Natural killer cell treated with Interleukin-12 subunit alpha and Interleukin-12 subunit beta and Interleukin-15 and Interleukin-18, amount 100 ng/mL, for 72 hours (primary cell): ENCODE measurements at places on chromosomes 16 and 17.

- peak; percentile 70 for DNase-seq
Observed at GRCh38 chr17:59963738-59964481, 630 bp downstream of the RNFT1 start.

GRCh38 chr17:82407255-82407654 is 10.9 kb upstream of the HEXD start:
- DNase-seq = no peak

GRCh38 chr17:81987161-81987770 is 9.8 kb downstream of the ASPSCR1 start:
- DNase-seq = no peak

DNA sequence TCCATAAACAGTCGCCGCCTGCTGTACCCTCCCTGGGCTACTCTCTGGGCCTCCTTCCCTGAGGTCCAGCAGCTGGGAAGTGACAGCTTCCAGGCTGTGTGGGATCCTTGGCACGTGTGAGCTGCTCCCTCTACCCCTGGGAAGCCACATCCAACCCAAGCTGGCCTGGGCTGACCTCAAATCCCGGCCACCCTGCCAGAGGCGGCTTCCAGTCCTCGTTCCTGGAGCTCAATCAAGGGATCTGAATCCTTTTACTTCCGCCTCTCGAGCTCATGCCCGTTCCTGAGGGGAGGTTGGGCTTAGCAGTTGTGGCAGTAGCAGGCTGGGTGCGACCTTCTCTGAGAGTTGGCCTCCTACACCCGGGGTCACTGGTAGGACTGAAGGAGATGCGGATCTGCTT is 82.5 kb downstream of the NETO2 start:
- DNase-seq = no peak

DNA sequence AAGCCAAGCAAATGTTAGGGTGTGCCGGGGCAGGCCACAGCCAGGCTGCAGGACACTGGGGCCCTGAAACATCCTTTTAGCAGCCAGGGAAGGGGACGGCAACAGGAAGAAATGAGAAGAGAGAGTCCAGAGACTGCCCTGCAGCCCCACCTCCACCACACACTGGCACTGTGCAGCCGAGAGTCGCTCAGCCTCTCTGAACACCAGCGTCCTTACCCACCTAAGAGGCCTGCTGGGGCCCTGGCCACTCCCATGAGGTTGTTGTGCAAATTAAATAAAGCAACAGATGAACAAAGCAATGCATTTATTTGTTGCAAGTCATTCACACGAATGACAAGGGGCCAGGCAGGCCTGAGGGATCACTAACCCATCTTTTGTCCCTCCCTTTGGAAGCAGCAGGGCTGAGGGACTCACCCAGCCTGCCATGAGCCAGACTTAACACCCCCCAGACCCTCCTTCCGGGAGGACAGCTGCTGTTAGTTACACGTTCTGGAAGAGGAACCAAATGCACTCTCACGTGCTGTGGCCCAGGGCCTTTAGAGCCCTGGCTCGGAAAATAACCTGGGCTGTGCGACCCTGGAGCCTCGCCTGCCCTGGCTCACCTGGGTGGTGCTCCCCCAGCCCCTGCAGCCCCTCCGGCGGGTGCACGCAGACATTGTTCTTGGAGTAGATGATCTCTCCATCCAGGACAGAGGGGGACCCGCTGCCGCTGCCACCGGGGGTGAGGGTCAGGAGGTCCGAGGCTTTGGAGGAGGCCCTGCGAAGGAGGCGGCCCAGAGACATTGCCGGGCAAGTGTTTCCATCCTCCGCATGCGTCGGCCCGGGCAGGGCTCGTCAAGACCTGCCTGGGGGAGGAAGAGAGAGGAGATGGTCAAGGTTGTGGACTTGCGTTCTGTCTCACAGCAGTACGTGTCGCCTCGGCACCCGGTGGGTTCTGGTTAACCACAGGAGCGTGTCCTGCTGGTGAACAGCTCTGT is 22.6 kb downstream of the TBC1D16 start:
- no peak for DNase-seq

DNA sequence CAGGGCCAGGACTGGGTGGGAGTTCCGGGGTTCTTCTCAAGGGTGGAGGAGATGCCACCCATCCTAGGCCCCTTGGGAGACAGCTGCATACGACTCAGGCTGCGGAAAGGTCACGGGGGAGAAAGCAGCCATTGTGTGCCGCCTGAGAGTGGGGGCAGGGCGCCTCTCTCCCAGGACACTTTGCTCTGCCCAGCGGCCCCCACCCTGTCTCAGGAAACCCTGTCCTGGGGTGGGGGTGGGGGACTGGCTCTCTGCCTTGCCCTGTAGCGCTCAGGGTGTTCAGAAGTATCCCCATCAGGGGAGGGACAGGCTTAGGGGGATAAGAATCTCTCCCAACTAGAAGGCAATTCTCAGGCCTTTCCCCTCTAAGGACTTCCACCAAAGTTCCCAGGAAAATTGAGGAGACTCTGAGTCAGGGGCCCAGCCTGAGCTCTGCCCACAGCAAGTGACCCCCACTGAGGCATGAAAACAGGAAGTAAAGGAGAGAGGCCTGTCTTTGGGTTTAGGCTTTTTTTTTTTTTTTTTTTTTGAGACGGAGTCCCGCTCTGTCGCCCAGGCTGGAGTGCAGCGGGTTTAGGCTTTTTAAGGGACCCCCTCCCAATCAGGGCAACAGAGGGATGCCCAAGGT is 4.9 kb downstream of the GIT1 start:
- DNase-seq = no peak

GRCh38 chr17:38783227-38783626 is 16.1 kb downstream of the PIP4K2B start:
- no peak for DNase-seq

DNA sequence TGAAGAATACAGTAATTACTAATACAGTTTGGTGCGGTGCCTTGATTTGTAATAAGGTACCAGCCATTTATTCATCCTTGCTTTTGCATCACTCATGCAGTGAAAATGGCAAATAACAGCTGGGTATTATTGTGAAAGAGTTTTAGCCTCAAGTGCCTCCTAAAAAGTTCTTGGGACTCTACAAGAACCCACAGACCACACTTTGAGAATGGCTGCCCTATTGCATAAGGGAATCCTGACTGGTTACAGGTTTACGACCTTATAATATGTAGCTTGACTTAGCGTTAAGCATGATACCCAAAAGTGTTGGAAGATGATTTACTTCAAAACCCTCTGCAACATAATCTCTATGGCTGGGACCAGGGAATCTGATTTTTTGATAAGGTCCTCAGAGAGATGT is 4.2 kb downstream of the MYH13 start:
- no peak for DNase-seq

- no peak for DNase-seq
Observed at GRCh38 chr17:44221862-44222111, 2.3 kb upstream of the UBTF start.

GRCh38 chr17:14297161-14297851 is 3.6 kb upstream of the HS3ST3B1 start:
- peak; percentile 68 for DNase-seq

GRCh38 chr17:29972277-29972676 is 30.8 kb downstream of the EFCAB5 start:
- no peak for DNase-seq

- DNase-seq = no peak
Observed at GRCh38 chr16:30488764-30489605, 16.4 kb downstream of the ITGAL start.

GRCh38 chr17:15650741-15651582 is 31.5 kb upstream of the FBXW10B start:
- no peak for DNase-seq

DNA sequence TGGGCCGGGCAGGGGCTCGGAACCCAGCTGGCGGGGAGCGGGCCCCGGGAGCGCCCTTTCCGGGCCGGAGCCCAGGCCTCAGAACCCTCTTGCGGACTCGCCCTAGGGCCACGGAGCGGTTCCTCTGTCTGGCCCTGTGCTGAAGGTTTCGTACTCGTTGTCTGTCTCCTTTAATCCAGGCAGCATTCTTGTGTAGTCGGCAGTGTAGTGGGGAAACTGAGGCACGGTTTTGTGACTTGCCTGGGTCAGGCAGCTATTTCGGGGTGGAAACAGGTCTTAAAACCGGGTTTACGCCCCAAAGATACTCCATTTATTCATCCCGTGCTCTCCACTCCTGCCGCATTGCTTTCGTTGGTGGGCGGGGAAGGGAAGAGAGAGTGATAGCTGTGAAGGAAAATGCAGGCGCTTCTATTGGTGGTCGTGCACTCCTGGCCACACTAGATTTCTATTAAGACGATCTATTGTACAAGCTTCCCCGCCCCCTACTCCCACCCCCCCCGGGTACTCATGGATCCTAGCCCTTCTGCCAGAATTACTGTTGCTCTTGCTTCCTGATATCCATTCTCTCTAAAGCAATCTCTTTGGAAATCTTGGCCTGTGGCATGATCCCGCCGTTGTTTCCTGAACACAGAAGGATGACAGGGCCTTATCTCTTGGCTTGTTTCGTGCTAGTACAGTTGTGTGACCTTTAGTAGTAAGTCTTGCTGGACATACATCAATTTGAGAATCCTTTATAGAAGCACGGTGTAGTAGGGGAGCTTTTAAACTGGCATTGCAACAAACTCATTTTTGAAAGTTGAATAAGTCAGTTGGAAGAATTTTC is 751 bp downstream of the DCAF7 start:
- no peak for DNase-seq

- DNase-seq = peak; percentile 56
Observed at GRCh38 chr17:73492125-73492820, 152.0 kb downstream of the SDK2 start.

DNA sequence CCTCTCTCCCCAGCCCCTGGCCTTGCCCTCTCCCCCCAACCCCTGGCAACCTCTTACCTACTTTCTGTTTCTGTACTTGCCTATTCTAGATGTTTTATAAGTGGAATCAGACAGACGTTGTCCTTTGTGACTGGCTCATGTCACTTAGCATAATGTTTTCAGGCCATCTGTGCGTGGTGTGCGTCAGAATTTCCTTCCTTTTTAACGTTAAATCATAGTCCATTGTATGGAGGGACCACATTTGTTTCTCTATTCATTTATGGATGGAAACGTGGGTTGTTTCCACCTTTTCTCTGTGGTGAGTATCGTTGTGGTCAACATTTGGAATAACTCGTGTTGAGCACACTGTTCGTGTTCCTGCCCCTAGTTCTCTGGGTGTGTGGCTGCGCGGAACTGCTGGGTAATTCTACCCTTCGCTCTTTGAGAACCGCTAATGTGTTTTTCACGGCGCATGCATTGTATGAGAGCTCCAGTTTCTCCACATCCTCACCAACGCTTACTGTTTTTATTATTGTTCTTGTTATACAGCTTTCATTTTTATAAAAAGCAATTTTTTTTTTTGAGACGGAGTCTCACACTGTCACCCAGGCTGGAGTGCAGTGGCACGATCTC is 26.3 kb downstream of the ACTG1 start:
- no peak for DNase-seq

GRCh38 chr17:64022611-64023063 is 2.2 kb upstream of the ICAM2 start:
- DNase-seq = no peak

GRCh38 chr16:12522334-12522733 is 281.4 kb downstream of the CPPED1 start:
- DNase-seq = peak; percentile 2

DNA sequence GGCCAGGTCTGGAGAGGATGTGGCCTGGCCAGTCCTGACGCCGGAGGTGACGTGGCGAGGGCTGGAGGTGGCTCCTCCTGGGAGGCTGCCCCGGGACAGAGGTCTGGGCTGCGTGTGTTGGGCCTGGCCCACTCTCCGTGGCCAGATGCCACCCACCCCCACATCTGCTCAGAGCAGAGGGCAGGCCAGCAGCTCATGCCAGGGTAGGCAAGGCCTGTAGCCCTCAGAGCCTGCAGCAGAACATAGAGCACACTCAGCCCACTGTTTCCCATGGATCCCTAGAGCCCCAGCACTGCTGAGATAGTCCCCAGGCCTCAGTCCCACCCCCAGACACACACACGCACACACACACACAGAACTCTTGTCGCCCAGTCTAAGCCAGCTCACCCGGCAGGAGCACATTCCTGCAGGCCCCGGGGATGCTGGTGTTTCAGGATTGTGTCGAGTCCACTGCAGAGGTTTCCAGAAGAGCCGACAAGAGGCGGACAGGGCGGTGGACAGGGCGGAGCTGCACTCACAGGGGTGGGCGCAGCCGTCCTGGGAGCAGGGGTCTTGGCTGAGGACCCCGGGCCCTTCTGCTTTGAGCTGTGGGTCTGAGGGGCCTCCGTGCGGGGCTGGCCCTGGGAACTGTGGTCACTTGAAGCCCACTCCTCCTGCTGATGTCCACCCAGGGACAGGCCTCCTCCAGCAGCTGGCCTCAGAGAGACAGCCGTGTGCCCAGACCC is 33.4 kb downstream of the SOX8 start:
- no peak for DNase-seq

DNA sequence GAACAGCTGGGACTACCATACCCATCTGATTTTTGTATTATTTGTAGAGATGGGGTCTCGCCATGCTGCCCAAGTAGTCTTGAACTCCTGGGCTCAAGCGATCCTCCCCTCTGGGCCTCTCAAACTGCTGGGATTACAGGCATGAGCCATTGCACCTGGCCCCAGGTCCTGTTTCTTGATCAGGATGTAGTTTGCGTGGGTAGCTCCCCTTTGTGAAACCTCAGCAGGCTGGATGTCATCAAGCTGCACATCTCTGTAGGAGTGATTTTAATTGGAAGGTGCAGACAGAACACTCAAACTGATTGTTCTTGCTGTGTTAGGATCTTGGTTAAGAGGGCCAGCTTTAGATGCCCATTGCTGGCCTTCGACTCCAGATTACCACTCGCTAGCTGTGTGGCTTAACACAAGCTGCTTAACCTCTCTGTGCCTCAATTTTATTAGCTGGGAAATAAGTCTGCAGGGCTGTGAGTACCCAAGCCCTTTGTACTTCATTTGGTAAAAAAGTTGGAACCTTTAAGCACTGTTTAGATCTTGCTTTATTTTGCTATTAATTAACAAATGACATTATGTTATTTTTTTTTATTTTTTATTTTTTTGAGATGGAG is 16.5 kb downstream of the BCO1 start:
- no peak for DNase-seq

- DNase-seq = peak; percentile 59
Observed at GRCh38 chr17:19317359-19318095, 45.0 kb downstream of the B9D1 start.

GRCh38 chr17:40499551-40500189 is 1.8 kb downstream of the TNS4 start:
- DNase-seq = no peak
